CD4-positive, alpha-beta T cell treated with Interleukin-2 at 100 ng/mL for 4 hours (primary cell): ENCODE measurements at places on chromosomes 3 and 15.
A peak's percentile ranks its signal among the peaks of the same experiment; 100 is the strongest.

DNA sequence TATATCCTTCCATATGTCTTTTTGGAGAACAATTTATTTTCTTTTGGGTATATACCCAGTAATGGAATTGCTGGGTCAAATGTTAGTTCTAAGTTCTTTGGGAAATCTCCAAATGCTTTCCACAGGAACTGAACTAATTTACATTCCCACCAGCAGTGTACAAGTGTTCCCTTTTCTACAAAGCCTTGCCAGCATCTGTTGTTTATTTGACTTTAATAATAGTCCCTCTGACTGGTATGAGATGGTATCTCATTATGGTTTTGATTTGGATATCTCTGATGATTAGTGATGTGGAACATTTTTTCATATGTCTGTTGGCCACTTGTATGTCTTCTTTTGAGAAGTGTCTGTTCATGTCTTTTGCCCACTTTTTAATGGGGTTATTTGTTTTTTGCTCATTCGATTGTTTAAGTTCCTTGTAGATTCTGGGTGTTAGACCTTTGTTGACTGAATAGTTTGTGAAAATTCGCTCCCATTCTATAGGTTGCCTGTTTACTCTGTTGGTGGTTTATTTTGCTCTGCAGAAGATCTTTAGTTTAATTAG lies 48.4 kb downstream of the TMEM45A start:
- no peak for DNase-seq

DNA sequence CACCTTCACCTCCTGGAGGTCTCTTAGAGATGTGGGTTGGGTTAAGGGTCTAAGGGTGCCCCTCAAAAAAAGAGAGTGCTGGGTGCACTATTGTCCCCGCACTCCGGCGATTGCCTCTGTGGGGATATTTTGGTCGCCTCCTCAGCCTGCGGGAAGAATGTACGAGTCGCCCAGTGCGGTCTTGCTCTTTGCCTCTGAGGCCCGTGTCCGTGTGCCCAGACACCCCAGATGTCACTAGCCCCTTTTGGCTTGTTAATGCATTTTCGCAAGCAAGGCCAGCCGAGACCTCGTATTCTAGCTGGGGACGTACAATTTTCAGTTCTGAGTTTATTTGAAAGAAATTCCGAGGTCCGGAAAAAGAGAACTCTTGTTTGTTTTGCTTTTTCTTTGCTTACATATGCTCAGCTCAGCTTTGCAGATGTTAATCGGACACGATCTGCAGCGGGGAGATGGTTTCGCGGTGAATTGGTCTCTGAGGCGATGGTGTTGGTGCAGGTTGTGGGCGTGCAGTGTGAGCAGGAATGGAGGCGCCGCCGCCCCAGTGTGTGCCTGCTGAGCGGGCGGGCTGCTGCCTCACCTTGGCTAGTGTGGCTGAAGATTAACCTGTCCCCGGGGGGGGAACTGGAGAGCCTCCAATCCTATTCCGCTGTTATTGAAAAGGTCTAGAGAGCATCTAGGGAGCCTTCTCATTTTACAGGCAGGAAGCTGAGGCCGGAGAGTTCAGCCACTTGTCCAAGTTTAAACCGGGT lies 1.4 kb downstream of the ST6GAL1 start:
- peak; percentile 77 for DNase-seq

GRCh38 chr3:170055209-170055608 lies 17.4 kb downstream of the GPR160 start:
- DNase-seq, result no peak

GRCh38 chr3:172138792-172139507 lies 99.6 kb downstream of the FNDC3B start:
- DNase-seq, result peak; percentile 48

- no peak for DNase-seq
Observed at GRCh38 chr3:178709051-178709450, 172.8 kb downstream of the KCNMB2 start.

GRCh38 chr15:30940359-30940758 lies 36.6 kb downstream of the FAN1 start:
- no peak for DNase-seq

- DNase-seq, result no peak
Observed at GRCh38 chr15:58095415-58095814, 29.9 kb upstream of the ALDH1A2 start.

DNA sequence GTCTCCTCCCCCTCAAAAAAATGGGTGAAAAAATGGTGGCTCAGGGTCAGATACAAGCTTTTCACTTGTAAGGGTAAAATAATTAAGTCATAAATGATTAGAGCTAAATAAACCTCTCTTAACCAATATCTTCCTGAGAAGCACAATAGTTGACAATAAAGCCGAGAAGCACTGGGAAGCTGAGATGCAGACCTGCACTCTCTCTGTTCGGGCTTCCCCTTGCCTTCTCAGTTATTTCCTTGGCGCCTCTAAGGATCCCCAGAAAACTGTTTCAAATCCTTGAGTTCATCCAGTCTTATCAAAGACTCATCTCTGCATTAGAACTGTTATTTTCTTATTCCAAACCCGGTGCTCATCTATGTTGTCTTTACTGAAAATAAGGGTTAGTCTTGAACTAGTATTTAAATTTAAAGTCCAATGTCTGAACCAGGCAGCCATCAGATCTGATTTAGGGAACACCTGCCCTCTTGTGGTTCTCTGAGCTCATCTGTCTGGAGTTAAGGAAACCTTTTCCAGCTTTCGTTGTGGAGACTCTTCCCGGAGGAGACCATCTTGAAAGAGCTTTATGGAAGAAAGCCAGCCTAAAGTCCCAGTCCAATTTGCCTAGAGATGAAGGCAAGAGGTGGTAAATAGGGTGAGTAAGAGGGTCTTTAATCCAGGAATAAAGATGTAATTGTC lies 256.4 kb upstream of the MCTP2 start:
- DNase-seq, result no peak

DNA sequence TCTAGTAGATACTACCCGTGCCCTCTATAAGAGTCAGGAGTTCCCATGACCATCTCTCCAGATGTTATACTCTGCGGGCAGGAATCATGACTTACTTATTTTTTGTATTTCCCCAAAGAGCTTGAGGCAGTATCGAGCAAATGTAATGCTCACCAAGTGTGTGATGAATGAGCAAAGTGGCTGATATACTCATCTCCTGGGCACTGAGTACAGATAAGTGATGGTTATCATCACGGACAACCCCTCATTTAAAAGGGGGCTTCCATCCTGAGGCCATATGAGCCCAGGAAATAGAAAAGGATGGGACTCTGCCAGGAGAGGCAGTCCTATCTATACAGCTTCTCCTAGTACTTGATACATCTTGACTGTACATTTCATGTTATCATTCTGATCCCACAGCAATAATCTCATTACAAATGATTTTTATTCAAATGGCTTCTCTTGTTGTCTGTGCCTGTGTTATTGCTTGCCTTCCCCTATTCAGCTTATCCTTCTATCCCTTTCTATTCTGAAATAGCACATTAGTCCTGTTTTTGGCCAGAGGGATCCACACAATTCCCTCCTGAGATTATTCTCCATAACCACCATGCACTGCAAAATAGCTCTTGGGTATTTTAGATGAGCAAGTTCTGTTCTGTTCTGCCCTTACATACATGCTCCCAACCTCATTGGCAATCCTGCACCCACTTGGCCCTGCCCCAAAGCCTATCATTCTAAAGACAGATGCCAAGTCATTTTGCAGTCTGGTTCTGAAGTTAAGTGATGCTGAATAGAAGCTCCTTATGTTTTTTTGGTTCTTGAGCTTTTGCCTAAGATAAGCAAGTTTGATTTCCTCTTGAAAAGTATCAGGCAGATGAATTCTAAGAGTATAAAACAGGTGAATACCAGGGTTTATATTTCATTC lies 48.0 kb upstream of the MRPL3 start:
- DNase-seq, result no peak

GRCh38 chr3:128226186-128226725 lies 73.0 kb downstream of the EEFSEC start:
- no peak for DNase-seq

DNA sequence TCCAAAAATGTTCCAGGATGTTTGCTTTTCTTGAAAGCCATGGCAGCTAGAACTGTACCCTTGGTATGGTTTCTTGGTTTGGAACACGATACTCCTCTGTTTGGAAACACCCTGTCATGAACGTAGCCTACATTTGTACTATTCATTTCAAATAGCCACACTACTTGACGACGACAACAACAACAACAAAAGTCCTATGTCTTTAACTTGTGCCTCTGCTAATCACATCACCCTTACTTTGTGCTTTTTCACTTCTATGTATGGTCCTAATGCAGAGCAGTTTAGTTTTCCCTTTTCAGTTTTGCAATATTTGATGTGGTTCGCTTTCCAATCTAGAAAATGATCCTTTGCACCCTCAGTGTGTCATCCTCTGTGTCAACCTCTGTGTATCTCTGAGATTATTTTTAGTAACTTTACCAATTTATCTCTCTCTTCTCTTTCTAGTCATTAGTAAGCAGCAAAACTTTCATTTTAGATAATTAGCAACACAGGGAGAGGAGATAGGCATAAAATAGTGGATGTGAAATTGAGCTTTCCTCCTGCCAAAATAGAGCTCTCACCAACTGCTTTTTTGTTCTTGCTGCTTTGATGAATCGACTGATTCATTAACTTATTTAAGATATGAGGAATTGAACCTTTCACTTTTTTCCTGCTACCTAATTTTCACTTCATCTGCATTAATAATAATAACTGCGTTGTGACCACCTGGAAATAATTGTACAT lies 44.1 kb upstream of the TP63 start:
- no peak for DNase-seq

DNA sequence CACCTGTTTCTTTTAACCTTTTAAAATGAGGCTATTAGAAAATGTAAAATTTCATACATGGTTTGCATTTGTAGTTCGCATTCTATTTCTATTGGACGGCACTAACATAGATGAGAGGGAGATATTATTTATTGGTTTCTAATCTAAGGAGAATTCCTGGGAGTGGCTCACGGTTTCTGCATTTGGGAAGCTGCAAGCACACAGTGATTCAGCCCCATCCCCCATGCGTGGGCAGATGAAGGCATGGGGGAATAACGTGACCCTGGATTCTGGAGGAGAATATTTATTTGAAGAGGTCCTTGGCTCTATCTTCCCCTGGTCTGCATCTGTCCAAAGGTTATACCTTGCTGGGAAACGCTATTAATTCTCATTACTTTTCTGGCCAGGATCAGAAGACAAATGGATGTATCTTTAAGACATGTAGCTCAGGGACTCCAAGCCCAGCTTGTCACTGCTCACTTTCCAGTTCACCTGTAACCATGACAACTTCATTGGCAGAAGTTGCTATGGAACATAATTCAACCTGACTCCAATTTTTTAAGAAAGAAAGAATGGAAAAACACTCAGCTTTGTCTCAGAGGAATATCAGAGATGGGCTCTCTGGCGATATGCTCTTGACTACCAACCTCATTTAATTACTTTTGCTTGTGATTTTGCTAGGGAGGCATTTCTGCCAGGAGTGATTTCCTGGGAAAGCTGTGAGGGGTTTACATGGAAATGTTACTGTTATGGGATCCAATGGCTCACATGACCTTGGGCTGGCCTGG lies 27.2 kb upstream of the POMGNT2 start:
- DNase-seq, result no peak

GRCh38 chr15:80654299-80654698 lies 40.8 kb upstream of the ABHD17C start:
- no peak for DNase-seq

- no peak for DNase-seq
Observed at GRCh38 chr3:120298996-120299395, 14.0 kb upstream of the GPR156 start.

- no peak for DNase-seq
Observed at GRCh38 chr3:135154186-135154585, 359.1 kb downstream of the EPHB1 start.

DNA sequence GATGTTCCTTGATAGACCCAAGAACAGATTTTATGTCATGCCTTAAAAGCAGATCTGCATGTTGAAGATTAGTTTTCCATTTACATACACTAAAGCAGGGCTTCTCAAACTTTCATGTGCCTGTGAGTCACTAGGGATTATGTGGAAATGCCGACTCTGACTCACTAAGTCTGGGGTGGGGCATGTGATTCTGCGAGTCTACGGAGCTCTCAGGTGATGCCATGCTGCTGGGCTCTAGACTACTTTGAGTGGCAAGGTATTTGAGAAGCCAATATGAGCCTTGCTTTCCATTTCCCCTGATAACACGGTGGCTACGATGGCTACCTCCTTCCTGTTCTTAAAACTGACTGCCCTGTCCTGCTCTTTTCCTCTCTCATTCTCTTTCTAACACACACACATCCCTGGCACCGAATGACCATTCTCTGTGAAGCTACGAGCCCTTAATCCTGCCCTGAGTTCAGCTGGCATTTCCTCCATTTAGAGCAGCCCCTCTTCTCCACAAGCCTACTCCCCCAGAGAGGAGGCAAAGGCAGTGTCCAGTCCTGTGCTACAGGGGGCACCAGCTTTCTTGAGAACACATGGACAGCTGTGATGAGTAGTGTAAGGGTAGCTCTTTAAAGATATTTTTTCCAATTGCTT lies 39.7 kb upstream of the PYGO1 start:
- no peak for DNase-seq

- DNase-seq, result no peak
Observed at GRCh38 chr3:179580992-179581391, 18.3 kb downstream of the ACTL6A start.

DNA sequence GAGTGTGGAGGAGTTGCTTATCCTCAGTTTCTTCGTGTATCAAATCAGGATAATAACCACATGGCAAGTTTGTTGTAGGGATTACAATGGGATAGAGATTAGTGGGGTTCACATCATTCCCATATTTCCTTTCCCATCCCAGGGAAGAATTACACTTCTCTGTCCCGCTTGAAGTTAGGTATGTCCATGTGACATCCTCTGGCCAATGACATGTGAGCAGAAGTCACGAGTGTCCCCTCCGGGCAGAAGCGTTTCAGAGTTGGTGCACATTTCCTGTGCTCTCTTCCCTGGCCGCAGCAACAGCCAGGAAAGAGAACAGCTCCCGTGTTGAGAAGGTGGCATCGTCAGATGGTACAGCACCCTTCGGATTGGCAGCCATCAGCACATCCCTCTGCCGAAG lies 36.7 kb upstream of the HES1 start:
- DNase-seq, result no peak

- DNase-seq, result no peak
Observed at GRCh38 chr15:74193299-74193718, 9.3 kb downstream of the STRA6 start.

- DNase-seq, result peak; percentile 14
Observed at GRCh38 chr3:45225465-45226205, 452 bp downstream of the TMEM158 start.

DNA sequence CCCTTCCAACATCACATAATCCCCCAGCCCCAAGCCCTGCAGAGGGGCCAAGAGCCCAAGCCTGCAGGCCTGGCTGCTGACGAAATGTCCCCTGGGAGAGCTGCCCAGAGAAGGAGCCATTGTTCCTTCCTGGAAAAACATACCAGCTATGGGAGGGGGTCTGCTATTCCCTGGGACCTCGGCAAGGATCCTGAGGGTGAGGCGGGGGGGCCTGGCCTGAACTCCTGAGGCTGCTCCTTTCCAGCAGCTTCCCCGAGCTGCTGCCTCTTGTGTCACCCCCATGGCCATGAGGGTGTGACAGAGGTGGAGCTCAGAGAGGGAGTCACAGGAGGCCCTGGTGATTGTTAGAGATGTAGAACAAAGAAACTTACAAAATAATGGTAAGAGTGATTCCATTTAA lies 12.9 kb downstream of the LOXL1 start:
- no peak for DNase-seq
